ENCODE measurements at places on chromosomes 2 and 18. TPM values are rescaled to one million over a fixed set of nuclear protein-coding genes. Genes with fewer than 3 reads are reported as not detected.

- DNase-seq: no peak
Measured at GRCh38 chr2:1656961-1657841, 87.1 kb downstream of the PXDN start.

- DNase-seq: no peak
Measured at GRCh38 chr2:227383686-227384085, 4.1 kb downstream of the SCYGR1 start.

DNA sequence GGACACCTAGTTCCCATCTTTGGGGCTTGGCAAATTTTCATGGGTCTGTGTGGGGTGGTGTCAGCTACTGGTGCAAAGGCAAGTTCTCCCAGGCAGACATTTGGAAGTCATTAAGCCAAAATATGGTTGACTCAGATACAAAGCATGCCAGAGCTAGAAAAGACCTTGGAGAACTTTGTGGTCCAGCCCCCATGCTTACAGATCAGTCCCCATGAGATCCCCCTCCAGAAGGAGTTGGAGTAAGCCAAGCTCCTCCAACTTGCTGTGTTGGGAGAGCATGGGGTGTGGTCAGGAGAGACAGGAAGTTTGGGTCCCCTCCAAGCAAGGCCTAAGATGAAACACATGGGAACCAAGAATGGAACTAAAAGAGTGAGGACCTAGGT is 224.5 kb downstream of the CYP26B1 start:
- DNase-seq: no peak

- peak; percentile 26 for DNase-seq
Measured at GRCh38 chr18:59514203-59514602, 155.1 kb upstream of the LMAN1 start.

DNA sequence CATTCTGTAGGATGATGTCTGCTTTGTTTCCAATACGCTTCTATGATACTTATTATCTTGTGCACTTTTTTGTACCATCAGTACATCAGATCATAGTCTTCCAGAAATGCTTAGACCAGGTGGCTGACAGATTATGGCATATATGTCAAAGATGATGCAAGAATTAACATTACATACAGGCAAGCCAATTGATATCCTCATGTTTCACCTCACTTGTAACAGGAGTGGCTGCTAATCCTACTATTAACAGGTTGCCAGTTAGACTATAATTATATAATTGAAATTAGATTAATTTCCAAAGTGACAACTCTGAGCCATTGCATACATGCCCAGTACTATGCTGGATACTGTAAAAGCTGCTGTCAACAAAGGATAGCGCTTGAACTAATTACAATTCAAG is 77.2 kb downstream of the TLK1 start:
- DNase-seq: no peak

- DNase-seq: no peak
Measured at GRCh38 chr2:96145848-96146152, 560 bp upstream of the DUSP2 start.

DNA sequence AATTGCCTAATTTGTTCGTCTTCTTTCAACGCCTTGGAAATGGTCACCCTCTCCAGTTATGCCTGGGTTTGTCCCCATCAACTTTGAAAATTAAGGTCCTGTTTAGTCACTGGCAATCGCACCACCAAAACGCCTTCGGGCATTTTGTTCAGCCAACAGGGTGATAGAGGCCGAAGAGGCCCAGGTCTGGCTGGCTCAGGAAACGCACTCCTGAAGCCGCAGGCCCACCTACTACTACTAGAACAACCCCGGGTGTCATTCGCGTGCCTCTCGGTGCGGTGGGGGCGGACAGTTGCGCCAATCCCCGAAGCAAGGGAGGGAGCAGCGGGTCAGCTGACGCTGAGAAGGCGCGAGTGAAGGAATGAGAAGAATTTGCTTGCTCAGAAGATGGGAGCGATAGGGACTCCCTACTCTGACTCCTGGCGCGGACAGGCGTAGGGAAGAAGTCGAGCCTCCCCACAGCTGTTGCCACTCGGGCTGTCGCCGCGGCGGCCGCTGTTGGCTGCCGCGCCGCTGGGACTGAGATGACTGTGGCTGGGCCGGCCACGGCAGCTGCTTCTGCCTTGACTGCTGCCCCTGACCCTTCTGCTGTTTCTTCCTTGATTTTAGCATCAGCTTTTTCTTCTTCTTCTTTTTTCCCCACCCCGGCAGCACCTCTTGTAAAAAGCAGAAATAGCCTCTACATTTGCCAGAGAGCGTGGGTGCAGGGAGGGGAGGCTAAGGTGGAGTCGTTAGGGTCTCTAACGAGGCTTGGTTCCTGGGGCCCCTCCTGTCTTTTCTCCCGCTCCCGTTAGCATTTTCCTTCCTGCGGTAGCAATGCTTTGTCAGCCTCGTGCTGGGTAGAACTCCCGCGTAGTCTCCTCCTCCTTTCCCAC is 387.6 kb downstream of the FIGN start:
- peak; percentile 79 for DNase-seq

GRCh38 chr2:218631837-218632236 is 24.1 kb downstream of the PLCD4 start:
- DNase-seq: no peak

- DNase-seq: no peak
Measured at GRCh38 chr2:24332791-24333540, 27.4 kb downstream of the ITSN2 start.

GRCh38 chr2:109304242-109304641 is 175.2 kb downstream of the SH3RF3 start:
- no peak for DNase-seq

GRCh38 chr2:159017837-159018236 is 49.4 kb downstream of the TANC1 start:
- DNase-seq: no peak

GRCh38 chr2:237126519-237127174 is 41.0 kb downstream of the COPS8 start:
- DNase-seq: no peak

DNA sequence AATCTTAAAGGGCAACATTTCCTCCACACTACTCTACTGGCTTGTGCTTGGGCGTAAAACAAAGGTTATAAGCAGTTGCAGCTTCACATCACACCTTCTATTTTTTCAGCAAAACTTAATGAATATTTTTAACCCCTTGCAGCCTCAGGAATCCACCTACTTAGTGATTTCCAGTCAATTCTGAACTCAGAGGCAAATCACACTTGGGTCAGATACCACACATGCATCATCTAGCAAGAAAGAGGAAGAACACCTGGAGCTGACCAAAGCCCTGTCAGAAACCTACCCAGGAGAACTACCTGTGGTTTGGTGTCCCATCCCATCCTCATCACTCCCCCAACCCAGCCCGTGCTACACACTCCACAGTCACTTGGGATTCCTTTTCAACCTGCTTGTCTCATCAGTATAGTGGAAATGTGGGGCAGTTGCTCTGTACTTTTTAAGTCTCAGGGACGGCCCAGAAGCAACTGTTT is 25.5 kb downstream of the PIAS2 start:
- no peak for DNase-seq

DNA sequence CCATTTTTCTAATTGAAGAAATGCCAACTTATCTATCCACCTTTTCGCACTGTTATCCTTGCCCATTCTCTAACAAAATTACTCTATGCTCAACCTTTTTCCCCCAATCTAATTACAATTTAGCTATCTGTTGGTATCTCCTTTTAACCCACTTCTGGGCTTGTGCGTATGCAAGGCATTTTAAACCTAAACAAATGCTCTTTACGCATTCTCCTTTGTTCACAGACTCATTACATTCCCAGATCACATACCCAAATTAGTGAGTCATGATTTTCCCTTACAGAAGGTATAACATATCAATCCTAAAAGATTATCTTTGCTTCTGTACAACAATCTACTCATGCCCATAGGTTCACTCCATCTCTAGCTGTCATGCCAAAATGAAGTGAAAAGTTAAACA is 71.7 kb upstream of the LYPD1 start:
- DNase-seq: no peak

DNA sequence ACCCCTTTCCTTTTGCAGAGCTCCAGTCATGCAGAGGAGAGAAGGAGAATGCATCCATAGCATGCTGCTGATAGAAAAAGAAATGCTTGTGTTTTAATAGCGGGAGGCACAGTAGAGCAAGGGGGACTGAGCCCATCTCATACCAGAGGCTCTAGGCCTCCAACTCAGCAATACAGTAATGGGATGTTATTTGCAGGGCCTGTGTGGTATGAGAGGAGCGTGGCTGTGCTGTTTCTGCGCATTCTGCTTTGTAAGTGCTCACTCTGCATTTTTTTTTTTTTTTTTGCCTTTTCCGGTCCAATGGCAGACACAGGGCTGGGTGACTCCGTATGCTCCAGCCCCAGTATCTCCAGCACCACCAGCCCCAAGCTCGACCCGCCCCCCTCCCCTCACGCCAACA is 200.0 kb downstream of the GBX2 start:
- no peak for DNase-seq

- DNase-seq: peak; percentile 85
Measured at GRCh38 chr18:23337599-23338444, 115.3 kb upstream of the RIOK3 start.

Gene OSGEPL1
- polyA plus RNA-seq: 23.5 TPM

Gene DSC2
- polyA plus RNA-seq: 47.5 TPM

Gene KATNAL2
- polyA plus RNA-seq: 13.3 TPM

Gene PROM2
- polyA plus RNA-seq: 34.1 TPM

Gene KCTD1
- polyA plus RNA-seq: 69.1 TPM

Gene ABCA12
- polyA plus RNA-seq: 0.32 TPM

Gene EXOC6B
- polyA plus RNA-seq: 20.0 TPM
